Renal pelvis (tissue), 12 donors: ENCODE measurements at places on chromosomes 2 and 18. TPM values are rescaled to one million over a fixed set of nuclear protein-coding genes. Genes with fewer than 3 reads are reported as not detected.

DNA sequence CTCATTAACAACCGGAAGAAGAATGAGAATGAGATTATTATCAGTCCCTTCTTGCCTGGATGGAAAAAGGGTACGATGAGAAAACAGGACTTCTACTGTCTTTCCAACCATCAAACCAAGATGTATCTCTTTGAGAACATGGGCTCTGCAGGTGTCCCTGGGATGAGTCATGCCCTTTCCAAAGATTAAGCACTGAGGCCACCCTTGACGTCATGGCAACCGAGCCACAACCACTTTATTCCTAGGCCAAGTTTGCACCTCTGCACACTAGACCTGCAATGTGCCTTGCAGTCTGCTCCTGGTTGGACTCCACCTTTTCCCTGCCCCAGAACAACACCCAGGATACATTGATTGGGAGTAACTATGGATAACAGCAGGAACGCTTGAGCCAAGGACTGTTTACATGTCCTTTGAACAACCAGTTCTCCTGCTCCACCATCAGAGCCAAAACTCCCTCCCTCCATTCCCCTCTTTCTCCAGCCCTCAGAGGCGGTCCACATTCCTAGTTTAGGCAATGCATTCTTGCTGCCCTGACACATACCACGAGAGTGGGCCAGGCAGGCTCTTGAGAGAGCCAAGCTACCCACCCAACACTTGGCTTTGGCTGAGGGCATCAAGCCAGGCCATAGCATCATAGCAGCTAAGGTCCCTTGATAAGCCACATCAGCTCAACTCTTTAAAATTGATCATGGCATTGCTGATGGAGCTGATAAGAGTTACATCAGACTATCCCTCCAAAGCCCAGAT lies 310.7 kb downstream of the TNS1 start:
- no peak for DNase-seq

DNA sequence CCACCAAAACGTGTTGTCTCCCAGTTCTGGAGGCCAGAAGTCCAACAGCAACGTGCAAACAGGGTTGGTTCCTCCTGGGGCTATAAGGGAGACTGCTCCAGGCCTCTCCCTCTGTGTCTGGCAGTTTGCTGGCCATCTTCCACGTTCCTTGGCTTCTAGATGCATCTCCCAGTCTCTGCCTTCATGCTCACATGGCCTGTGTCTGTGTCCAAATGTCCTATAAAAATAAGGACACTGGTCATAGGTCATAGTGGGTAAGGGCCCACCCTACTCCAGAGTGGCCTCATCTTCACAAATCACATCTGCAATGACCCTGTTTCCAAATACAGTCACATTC lies 69.4 kb upstream of the TAF1B start:
- DNase-seq, result no peak

- DNase-seq, result no peak
These were observed 34.6 kb downstream of the LOXHD1 start for GRCh38 chr18:46622451-46622850.

DNA sequence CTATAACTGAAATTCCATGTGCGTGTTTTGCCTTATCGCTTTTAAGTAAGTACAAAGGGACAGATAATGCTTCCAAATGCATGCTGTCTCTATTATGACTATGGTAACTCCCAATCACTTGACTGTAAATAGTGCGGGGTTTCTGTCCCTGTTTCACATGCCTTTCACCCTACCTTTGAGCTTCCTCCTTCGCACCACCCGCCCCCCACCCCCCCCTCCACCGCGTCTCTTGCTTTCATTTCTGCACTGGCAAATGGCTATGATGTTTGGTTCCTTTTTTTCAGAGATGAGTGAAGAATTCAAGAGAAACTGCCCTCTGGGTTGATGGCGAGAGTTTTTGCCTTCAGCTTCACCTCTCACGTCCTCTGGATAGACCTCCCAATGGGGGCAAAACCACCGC lies 25.0 kb upstream of the SPP2 start:
- no peak for DNase-seq

DNA sequence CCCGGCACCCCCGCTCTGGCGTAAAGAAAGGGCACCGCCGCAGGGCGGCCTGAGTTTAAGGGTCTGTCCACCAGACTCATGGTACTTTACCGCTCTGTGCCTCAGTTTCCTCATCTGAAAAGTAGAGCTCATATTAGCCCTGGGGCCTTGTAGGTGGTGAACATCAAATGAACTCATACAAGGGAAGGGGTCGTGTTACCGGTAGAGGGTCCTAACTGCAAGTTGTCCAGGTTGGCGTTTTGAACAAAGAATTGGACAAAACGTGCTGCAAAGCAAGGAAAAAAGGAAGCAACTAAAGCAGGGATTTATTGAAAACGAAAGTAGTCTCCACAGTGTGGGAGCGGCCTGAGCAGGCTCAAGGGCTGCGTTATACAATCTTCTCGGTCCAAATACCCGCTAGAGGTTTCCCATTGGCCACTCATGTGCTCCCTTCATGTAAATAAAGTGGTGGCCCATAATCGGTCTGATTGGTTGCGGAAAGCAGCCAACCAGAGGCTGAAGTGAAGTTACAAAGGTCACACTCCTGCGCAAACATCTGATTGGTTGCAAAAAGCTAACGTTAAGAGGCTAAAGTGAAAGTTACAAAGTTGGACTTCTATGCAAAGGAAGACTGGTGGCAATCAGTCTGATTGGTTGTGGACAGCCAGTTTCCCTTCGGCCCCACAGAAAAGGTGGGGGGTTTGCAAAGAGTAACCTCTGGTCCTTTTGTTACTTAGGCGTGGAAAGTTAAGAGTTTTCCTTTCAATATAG lies 80.7 kb upstream of the LDLRAD4 start:
- no peak for DNase-seq

DNA sequence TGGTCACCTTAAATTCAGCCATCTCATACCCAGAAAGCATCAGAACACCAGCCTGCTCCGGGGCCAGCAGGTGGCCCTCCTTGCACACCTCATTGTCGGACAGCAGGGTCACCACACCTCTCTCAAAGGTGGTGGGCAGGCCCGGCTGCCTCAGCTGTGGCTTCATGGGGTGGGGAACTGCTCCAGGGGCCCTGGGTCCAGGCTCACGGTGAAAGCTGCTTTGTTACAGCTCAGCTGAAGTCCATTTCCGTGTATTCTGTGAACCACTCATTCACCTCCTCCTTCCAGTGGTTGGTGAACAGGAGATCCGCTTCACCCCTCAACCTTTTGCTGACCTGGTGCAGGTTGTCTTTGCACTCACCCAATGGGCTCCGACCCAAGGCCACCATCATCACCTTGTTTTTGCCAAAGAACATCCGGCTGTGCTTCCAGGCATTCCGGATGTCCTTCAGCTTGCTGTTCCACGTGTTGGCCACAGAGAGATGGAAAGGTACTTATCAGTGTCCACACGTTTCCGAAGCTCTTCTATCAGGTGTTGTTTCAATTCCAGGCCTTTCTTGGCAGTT lies 78.6 kb upstream of the LDLRAD4 start:
- DNase-seq, result no peak

DNA sequence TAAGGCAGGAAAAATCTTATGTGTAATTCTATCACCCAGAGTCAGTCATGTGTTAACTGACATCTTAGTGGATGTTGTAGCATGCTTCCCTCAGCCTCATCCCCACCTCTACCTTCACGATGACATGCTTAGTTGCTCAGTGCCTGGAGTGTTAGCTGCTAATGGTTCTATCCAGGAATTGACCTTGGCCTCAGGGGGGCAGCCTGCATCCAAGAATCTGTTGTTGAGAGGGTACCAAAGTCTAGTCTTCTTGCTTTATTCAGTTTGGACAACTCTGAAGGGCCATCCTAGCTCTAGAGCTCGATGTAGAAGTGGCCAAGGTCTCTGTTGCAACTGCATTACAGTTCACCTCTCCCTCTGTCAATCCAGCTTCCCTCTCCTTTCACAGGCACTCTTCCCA lies 61.2 kb downstream of the ACYP2 start:
- DNase-seq, result peak; percentile 42

- DNase-seq, result no peak
These were observed 54.1 kb downstream of the C18orf54 start for GRCh38 chr18:54411781-54412180.

- DNase-seq, result no peak
These were observed 155.8 kb downstream of the RHBDD1 start for GRCh38 chr2:226991663-226992062.

DNA sequence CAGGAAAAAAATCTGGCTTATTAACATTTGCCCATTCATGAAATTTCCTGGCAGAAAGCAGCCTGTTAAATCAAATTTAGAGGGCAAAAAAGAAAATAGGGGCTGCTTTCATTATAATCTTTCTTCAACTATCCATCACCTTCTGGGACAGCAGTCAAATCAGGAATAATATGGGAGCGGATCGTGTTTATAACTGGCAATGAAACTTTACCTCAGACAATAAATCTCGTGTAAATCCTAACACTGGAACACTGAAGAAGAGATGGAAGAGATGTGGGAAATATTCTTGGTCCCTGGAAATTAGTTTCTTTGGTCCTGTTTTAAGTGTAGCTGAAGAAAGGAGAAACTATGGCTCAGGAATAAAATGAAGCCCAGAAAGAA lies 77.5 kb upstream of the SERTAD2 start:
- DNase-seq, result no peak

- no peak for DNase-seq
These were observed 93.3 kb downstream of the ACTR2 start for GRCh38 chr2:65320946-65321345.

DNA sequence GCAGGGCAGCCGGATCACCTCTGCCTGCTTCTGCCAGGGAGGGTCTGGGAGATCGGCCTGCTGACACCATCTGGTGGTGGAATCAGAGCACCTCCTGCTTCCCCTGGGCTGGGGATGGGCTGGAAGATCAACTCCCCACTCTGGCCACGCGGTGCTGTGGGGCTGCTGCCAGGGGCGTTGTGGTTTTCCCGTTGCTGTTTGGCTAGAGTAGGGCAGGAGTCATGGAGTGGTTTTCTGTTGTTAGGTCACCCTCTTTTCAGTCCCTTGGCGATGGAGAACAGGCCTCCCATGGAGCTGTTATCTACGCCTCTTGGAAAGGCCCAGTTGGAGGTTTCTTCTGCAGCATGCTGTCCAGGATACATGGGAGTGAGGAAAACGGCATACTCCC lies 15.2 kb downstream of the BCL2L11 start:
- DNase-seq, result no peak

DNA sequence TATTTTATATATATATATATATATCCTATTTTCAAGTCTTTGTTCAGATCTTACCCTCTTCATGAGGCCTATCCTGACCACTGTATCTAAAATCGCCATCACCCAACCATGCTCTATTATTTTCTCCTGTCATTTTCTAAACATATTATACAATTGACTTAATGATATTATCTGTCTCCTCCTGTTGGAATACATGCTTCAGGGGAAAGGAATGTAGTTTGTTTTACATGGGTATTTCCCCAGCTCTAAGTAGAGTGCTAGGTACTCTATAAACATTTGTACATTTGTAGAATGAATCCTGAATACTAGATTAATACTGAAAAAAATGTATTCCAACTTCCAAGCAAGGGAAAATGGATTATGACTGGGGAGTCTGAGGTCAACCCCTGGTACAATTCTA lies 26.2 kb downstream of the TTC21B start:
- DNase-seq, result no peak

DNA sequence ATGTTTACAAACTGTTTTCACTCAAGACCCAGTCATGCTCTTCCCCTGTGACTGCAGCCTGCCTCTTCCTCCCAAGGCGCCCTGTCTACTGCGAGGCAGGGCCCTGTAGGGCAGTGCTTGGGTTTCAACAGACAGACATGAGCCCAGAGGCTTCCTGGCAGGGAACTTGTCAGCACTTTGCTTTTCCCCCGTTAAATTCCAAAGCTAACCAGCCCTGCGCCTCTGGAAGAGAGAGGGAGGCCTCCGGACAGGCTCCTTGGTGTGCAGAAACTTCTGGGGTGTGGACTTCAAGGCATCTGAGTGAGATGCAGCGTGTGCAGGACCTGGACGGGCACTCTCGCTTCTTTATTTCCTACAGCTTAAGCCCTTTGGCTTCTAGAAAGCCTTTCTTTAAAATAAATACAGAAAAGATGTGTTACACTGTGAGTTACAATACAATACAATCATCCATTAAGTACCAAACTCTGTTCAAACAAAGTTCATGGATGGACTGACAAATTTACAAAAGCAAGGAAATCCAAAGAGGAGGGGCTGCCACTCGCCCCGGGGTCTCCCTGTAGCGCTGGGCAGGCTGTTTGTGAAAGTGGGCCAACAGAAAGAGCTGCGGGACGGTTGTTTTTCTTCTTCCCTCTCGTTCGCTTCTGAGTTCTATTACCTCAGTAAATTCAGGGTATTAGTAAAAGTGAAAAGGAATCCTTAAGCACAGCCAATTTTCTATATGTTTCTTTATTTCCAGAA lies 8.8 kb upstream of the ZNF516 start:
- no peak for DNase-seq

DNA sequence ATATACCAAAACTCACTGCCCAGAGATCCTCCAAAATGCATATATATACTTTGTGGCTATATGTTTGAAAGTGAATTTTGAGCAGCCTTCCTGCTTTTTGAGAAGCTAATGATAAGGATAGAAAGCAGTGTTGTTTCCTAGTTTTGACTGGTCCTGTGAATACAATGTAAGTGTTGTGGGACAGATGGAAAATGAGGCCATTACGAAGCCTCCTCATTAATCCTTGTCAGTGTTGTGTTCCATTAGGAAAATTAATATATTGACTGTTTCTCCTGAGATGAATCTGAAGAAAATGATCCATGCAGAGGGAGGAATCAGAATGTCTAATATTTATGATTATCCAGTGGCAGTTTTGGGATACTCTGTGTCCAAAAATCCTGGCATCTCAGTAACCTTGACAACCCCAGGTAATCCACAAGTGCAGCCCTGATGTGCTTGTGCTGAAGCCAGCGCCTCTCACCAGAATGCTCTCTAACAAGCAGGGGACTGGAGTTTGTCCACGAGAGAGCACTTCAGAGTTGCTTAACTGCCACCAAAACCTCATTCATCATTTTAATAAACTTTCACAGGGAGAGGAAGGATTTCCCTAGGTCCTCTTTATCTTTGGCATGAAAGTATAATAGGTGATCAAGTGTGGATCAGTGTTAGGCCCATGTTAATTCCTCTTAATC lies 418.6 kb downstream of the CMPK2 start:
- no peak for DNase-seq

DNA sequence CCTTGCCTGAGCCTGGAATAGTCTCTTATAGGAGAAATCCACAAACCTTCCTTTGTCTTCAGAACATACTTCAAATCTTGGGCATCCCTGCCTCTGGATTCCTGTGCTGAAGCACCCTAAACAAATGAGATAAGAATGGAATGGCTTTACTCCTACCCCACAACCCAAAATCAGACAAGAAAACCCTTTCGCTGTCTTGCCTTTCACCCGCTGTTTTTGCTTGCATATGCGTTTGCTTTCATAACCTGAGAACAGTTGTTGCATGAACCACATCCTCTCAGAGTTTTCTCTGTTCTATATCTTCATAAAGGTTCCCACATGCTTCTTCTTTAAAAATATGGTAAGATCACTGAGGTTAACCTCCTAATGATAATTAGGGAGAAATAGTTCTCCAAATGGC lies 132.1 kb upstream of the MAP3K20 start:
- no peak for DNase-seq

- DNase-seq, result no peak
These were observed 133.1 kb downstream of the GCA start for GRCh38 chr2:162477011-162477410.

- no peak for DNase-seq
These were observed 285.0 kb upstream of the KCNH7 start for GRCh38 chr2:163123526-163123925.

Gene AFF3
- 25.5 TPM for polyA plus RNA-seq

Gene SLC38A11
- 16.3 TPM for polyA plus RNA-seq

Gene C2orf78
- not detected for polyA plus RNA-seq

Gene ZAP70
- polyA plus RNA-seq, result 3.3 TPM

Gene CHN1
- 26.1 TPM for polyA plus RNA-seq

Gene HOXD13
- polyA plus RNA-seq, result 0.20 TPM

Gene CPO
- polyA plus RNA-seq, result 1.1 TPM

Gene MAB21L4
- 10.7 TPM for polyA plus RNA-seq

Gene HMSD
- 1.4 TPM for polyA plus RNA-seq

Gene SERPINB11
- not detected for polyA plus RNA-seq

Gene TRABD2A
- 0.30 TPM for polyA plus RNA-seq

Gene ARMC9
- polyA plus RNA-seq, result 27.4 TPM
